ENCODE measurements at places on chromosomes 13 and 19.
A peak's percentile ranks its signal among the peaks of the same experiment; 100 is the strongest.

DNA sequence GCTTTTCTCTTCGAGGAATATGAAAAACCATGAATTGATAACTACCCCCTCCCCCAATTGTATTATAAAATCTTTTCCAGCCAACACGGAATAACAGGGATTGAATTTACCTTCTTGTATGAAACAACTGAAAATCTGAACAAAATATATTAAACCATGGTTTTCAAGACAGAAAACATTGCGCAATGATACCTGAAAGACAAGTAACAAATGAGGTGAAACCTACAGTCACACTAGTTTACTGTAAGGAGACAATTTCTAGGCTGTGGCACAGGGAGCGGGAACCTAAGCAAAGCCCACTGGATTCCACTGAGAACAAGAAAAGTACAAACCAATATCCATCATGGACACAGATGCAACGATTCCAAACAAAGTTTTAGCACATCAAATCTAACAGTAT, 53.4 kb downstream of the ZNF283 start:
- DNase-seq, result no peak

DNA sequence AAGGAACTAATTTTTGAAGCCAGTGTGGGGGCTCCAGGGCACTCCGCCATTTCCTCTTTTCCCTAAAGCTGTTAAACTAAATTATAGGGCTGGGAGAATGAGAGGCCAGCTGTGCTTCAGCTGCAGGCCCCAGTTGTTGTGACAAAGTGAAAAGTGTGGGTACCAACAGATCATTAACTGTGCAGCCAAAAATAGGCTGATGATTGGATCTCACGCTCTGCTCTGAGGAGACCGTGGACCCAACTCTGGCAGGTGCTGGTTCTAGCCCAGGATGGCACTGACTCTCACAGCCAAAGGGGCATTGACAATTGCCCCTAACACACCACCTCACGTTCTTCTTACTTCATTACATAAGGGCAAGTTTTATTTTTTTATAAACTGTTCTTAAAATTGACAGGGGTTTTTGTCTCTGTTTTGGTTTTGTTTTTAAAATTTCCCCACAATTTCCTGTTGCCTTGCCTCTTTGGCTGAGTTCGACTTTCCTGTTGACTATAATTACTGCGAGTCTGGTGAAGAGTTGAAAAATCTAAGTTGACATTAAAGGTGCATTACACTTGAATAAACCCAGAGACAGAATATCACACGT, 391.0 kb downstream of the FGF9 start:
- DNase-seq, result peak; percentile 43

DNA sequence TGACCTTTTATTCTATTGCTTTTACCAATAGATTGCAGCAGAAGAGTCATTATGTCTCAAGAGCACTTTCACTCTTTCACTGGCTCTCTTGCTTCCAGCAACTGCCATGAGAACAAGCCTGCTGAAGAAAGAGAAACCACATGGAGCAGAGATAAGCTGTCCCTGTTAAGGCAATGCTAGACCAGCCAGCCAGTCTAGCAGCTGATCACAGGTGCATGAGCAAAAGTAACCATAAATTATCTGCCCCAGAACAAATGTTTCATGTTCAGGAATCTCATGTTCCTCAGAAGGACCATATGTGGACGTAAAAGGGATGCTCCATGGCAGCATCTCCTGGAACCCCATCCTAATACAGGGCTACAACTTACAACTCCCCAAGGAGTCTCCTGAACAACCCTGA, 20.4 kb upstream of the DCLK1 start:
- no peak for DNase-seq

DNA sequence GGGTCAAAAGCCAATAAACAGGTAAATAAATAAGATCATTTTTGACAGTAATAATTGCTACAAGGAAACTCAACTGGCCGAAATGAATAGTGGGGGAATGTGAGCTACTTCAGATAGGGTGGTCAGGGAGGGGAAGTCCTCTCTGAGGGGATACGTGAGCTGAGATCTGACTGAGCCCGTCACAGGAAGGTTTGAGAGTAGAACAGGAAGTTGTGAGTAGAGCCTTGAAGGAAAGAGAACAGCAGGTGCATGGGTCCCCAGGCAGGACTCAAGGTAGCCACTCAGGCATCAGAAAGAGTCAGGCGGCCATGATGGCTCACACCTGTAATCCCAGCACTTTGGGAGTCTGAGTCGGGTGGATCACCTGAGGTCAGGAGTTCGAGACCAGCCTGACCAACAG, 6.3 kb downstream of the IRGQ start:
- no peak for DNase-seq

DNA sequence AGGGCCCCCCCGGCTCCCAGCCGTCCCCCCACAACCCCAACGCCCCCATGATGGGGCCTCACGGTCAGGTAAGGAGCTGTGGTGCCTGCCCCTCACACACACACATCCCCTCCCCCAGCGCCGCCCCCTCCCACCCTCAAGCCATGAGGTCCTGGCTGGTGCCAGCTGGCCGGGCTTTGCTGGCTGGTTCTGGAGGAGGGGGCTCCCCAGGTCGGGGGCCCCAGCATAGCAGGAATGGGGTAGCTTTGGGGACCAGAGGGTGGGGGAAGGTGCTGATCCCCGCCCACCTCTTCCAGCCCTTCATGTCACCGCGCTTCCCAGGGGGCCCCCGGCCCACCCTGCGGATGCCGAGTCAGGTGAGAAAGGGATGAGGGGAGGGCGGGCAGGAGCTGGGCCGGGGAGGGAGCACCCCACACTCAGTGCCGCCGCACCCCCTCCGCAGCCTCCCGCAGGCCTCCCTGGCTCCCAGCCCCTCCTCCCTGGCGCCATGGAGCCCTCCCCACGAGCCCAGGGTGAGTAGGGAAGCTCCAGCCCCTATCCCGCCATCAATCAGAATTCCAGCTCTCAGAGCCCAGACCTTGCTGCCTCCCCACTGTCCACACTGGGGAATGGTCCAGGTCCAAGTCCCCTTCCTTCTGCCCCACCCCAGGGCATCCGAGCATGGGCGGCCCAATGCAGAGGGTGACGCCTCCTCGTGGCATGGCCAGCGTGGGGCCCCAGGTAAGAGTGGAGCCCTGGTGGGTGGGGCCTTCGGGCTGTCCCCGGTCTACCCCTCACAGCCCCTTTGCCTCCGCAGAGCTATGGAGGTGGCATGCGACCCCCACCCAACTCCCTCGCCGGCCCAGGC, 6.4 kb downstream of the ISYNA1 start:
- DNase-seq, result no peak
